ENCODE measurements at places on chromosomes 5 and 9.
A peak's percentile ranks its signal among the peaks of the same experiment; 100 is the strongest.

DNA sequence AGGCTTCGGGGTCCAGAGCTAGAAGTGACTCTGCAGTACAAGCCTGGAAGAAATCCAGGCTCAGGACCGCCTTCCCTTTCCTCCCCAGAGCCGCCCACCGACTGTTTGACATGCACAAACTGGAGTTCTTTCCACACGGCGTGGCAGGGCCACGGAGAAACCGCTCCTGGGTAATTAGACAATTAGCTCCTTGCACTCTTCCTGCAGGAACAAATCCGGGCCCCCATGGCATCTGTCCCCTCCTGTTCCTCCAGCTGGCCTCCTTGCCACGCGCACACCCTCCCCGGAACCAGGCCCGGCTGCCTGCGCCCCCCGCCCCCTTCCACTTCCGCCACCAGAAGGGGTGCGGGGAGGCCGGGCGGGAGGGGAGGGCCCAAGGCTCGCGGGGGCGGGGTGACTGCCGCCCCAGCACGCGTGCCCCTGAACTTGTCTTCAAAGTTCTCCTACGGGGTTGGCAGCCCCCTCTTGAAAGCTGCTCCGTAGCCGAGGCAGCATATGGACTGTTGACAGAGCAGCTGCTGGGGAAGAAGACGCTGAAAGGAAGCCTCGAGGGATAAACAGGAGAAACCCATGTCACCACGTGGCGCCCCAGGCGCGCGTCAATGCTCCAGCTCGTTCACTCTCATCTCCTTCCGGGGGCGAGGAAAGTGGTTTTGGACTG lies 74.3 kb downstream of the SEC61B start:
- no peak for DNase-seq

DNA sequence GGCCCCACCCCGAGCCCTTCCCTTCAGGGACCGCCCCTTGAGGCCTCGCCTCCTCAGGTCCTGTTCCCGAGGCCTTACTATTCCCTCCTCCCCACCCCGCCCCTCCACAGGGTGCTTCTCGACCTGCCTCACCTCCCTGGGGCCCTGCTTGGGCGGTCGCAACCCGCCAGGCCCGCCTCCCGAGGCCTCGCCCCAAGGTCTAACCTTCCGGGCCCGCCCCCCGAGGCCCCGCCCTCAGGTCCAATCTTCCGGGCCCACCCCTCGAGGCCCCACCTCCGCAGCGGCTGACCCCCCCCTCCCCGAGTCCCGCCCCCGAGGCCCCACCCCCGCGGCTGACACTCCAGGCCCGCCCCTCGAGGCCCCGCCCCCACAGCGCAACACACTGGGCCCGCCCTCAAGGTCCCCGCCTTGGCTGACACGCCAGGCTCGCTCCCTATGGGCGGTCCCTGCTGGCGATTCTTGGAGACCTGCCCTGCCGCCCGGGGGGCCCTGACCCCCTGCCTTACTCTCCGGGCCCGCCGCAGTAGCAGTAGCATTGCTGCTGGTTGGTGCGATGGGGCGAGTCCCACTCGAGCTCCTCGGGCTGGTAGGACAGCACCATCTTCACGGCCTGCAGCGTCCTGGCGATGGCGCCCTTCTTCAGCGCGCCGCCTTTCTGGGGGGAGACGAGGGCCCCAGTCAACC lies 8.2 kb downstream of the PHF19 start:
- peak; percentile 98 for DNase-seq

GRCh38 chr5:178114325-178115135 lies 1.2 kb downstream of the N4BP3 start:
- DNase-seq: peak; percentile 15

GRCh38 chr5:981456-981855 lies 27.1 kb upstream of the NKD2 start:
- DNase-seq: no peak

DNA sequence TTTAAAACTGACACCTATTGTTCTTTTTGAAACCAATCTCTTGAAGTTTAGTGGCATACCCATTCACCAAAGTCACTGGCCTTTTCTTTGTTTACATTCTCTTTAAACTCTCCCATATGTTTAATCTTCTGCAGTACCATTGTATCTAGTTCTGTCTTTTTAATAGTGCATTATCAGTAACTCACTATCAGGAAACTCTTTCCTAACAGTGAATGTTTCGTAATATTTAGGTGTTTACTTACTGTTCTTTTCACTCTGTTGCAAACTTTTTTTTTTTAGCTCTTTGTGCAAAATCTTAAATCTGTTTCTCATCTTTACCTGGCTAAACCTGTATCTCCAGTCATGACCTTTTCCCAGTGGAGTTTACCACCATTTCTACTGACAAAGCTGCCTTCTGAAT lies 17.2 kb downstream of the SMAD5 start:
- DNase-seq: no peak

- peak; percentile 15 for DNase-seq
These were observed 31.9 kb upstream of the TBC1D2 start for GRCh38 chr9:98287384-98287783.

DNA sequence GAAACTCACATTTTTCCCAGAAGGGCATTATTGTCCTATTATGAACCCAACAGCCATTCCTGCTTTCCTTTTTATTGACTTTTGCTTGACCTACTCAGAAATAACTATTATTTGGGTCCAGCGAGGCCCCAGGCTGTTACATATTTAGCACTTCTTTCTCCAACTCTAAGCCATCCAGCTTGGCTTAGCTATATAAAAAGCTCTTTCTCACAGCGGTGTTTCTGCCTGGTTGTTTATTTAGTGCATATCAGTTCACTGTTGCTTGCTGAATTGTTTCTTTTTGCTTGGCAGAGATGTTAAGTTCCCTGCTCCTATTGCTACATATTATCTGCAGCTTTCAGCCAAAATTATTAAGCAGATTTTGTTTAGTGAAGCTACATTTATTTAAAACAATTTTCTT lies 1156.8 kb upstream of the SEMA6A start:
- DNase-seq: no peak

DNA sequence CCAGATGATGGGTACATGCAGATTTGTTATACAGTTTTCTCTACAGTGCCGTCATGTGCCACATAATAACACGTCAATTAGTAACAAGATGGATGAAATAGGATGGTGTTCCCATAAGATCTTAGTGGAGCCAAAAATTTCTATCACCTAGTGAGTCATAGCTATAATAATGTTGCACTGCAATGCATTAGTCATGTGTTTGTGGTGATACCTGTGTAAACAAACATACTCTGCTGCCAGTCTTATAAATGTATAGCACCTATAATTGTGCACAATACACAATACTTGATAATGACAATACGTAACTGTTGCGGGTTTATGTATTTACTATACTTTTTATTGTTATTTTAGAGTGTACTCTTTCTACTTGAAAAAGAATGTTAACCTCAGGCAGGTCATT lies 865.4 kb downstream of the MAT2B start:
- DNase-seq: no peak
